Adipocyte (in vitro differentiated cells): ENCODE measurements at places on chromosomes 6 and 20.
A peak's percentile ranks its signal among the peaks of the same experiment; 100 is the strongest.

DNA sequence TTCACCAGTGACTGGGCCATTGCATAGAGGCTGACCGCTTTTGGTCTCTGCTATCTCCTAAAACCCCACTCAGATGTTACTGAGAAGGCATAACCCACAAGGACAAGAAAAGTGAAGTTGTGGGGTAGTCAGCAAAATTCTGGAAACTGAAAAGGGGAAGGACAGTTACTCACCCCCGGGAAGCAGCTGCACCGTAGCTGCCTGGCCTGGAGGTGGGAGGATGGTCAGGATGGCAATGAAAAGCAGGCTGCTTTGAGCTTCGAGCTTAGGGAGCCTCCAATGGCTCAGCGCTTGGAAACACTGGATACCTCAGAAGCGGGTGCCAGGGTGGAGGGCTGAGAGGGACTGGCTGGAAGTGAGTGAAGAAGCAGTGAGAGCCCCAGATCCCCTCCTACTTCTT, 56.0 kb downstream of the KCNK5 start:
- DNase-seq, result no peak

DNA sequence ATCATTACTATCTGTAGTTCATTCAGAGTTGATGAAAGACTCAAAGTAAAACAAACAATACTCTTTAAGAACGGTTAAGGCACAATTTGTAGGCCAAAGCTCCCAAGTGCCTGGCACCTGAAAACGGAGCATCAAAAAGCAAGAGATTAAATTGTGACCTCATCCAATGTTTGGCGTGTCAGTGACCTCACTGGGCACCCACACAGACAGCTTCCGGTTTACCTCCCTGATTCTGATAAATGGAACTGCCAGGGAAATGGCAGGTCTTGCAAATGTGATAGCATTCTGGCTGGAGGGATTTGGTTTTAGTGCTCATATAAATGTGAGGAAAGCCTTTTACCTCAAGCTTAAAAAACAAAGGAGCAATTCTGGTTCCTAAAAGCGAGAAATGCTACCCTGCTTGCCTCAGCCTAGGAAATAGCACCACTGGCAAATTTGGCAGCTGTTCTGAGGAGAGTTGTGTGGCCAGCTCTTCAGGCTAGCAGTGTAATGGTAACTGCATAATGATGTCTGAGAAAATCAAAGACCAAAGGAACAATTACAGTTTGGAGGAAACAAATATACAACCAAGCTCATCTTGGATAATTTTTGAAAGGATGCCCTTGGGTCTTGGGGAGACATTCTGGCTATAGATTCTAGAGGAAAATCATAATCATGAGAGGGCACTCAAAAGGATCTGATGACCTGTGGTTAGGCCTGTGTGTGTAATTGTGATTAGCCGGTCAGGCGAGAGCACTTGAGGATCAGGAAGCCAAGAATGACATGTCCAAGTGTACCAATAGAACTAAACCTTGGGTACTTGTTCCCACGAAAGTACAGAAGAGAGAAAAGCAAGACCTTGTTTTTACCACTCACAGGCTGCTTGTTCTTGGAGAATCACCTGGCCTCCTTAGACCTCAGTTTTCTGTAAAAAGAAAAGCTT, 174.3 kb downstream of the TFAP2B start:
- no peak for DNase-seq

GRCh38 chr6:162119341-162119740, 608.2 kb downstream of the PRKN start:
- DNase-seq, result no peak

- DNase-seq, result no peak
Observed at GRCh38 chr6:169627736-169628607, 73.9 kb downstream of the WDR27 start.

DNA sequence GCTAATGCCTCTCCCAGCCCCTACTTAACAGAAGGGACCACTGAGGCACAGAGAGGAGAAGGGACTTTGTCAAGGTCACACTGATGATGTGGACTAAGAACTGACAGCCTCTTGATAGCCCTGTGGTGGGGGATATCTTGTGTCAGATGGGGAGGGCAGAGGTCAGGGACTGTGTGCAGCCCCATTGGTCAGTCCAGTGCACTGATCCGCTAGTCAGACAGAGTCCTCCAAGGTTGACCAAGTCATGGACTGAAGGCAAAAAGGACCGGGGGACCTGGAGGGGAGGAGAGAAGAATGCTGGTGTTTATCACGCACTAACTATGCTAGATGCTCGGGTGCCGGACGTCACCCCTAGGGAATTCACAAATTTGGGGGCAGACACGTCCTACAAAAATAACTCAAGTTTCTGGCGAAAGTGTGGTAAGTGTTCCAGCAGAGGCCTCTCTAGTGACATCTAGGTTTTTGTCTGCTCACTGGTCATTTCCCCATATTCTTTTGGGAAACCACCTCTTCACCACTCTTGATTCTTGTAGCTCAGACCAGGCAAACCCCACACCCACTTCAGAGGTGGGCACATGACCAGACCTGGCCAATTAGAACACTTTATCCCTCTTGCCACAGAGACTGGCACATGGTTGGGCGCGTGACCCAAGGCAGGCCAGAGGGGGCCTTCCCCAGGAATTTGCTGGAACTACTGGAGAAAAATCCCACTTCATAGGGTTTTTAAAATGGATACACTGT, 21.0 kb downstream of the TCF15 start:
- no peak for DNase-seq

DNA sequence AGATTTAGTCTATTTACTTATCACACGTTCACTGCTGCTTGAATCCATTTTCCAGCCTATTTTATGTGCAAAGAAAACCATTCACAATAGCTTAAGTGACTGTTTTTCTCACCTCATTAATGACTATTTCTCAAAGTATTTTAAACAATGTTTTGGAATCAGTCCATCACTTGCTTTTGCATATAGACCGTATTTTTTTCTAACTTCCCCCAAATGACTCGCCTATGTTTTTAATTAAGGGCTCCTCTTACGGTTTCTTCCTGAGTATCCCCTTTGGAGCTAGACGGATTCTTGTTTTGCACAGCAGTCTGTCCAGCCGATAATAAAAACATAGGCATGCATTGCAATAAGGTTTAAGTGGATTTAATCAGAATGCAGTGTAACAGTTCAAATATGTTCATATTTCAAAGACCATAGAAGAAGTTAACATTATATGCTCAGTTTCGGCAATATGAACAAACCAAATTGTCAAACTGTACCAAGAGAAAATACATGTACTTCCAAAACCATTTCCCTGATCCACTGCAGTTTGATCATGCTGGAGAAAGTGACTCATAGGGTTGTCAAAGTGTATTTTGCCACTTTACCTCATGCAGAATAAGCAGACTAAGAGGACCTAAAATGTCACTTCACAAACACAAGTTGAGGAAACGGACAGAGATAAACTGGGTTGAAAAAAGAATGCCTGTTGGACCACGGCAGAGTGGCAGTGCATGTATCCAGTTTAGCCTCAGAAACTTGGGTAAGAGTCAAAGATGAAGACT, 66.4 kb downstream of the HMGN3 start:
- peak; percentile 44 for DNase-seq

GRCh38 chr6:41561416-41561815, 15.2 kb downstream of the FOXP4 start:
- no peak for DNase-seq

- DNase-seq, result no peak
Observed at GRCh38 chr6:43570876-43571441, 4.9 kb downstream of the XPO5 start.
